HT1080 (cell line): ENCODE measurements at places on chromosomes 16 and 17. TPM values are rescaled to one million over a fixed set of nuclear protein-coding genes. Genes with fewer than 3 reads are reported as not detected.

The FAM222B gene
- total RNA-seq = 4.4 and 11.9 TPM in 2 replicates

The HOXB9 gene
- 25.1 and 31.4 TPM in 2 replicates for total RNA-seq

The SPEM3 gene
- not detected in 2 replicates for total RNA-seq

The XYLT1 gene
- total RNA-seq = 0.23 and 0.80 TPM in 2 replicates

The EVI2B gene
- 0.47 and 0.64 TPM in 2 replicates for total RNA-seq

The SLC12A3 gene
- not detected in 2 replicates for total RNA-seq

The CDRT4 gene
- total RNA-seq = 0.53 TPM in 1 of 2 replicates, not detected in the other

The KRT31 gene
- total RNA-seq = not detected in 2 replicates

The OR2C1 gene
- total RNA-seq = not detected in 2 replicates

GRCh38 chr17:16948587-16949376 is 23.1 kb downstream of the TNFRSF13B start:
- peak; percentile 48 for DNase-seq

DNA sequence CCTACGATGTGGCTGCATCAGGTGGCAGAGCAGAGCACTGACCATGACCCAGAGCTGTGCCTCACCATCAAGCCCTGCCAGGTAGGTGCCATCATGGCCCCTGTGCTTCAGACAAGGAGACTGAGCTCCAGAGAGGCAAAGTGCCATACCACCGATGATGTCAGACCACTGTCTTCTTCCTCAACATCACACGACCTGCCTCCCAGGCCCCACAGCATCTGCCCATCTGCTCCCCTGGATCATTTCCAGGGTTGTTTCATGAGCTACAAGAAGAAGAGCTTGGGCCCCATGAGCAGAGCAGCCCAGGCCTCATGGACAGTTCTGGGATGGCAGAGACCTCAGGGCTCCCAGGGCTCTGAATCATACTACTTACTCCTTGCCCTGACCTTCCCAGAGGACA is 9.9 kb downstream of the XYLT1 start:
- DNase-seq = no peak

- no peak for DNase-seq
Observed at GRCh38 chr17:63040816-63041215, 74.8 kb downstream of the TANC2 start.

- DNase-seq = no peak
Observed at GRCh38 chr17:29205047-29205446, 24.8 kb upstream of the MYO18A start.

DNA sequence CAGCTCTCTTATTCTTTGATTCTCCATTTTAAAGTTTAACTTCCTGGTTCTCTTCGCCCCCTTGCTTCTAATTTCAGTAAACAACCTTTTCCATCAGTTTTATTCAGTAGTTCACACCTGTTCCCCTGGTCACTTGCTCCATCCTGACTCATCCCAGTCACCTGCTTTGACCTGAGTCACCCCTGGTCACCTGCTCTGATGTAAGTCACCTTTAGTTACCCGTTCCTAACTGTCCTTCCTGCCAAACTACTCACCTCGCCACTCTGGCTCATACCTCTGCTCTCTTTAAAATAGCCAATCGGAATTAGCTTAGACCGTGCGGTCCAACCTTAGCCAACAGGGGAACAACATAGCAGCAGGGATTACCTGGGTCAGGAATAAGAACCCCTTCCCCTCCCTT is 4.7 kb upstream of the NLRC5 start:
- no peak for DNase-seq

- DNase-seq = no peak
Observed at GRCh38 chr16:85978291-85978775, 79.4 kb downstream of the IRF8 start.

- DNase-seq = no peak
Observed at GRCh38 chr16:53840456-53840855, 136.5 kb downstream of the FTO start.

- peak; percentile 39 for DNase-seq
Observed at GRCh38 chr17:61837175-61838051, 25.9 kb downstream of the BRIP1 start.

- peak; percentile 39 for DNase-seq
Observed at GRCh38 chr16:70604407-70605282, 41.7 kb upstream of the IL34 start.

DNA sequence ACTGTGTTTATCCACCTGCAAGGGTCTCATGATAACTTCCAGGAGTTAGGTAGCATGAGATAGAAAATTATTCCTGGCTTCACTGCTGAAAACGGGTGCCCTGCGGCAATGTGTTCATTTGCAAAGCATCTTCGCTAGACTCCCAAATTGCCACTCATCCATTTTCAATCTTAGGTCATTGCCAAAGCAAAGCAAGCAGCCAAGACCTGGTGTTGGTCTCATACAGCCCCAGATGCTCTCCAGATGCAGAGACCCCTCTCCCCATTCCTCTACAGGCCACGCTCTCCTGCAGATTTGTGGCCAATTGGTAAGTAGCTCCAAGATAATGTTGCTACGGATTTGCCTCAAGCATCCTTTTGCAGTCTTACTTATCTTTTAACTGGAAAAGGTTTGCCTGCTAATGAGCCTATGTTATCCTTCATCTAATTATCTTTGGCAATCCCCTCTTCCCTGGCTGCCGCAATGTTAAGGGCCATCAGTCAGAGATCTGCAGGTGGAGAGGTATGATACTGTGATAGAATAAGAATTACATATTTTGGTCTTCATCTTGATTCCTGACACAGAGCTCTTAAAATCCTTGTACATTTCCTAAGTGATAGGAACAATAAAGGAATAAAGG is 222.0 kb downstream of the SLC39A11 start:
- no peak for DNase-seq

DNA sequence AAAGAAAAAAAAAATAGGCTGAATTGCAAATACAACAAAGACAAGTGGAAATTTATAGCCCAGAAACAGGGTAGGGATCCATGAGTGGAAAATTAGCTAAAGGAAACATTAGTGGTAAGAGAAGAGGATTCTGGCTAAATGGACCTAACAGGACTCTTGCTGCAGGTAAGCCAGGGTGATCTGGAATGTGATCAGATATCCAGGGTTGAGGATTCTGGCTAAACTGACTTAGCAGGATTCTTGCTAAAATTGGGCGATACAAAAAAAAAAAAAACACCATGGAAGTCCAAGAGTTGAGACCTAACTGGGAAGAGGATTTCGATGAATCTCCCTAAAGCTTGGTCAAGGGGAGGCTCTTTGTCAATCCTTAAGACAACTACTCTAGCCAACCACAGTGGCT is 61.7 kb upstream of the ATF7IP2 start:
- no peak for DNase-seq

DNA sequence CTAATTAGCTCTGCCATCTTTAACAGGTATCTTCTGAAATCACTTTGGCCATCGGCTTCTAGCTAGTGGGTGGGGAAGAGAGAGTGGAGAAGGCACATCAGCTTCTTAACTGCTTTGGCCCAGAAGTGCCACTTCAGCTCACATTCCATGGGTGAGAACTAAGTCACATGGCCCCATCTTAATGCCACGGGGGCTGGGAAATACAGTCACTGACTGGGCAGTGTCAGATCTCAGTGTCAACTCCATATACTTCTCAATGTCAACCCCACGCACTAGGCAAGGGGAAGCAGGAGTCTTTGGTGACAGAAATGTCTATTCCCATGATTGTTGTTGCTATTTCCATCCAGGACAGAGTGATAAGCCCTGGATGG is 29.4 kb downstream of the CCR7 start:
- no peak for DNase-seq

DNA sequence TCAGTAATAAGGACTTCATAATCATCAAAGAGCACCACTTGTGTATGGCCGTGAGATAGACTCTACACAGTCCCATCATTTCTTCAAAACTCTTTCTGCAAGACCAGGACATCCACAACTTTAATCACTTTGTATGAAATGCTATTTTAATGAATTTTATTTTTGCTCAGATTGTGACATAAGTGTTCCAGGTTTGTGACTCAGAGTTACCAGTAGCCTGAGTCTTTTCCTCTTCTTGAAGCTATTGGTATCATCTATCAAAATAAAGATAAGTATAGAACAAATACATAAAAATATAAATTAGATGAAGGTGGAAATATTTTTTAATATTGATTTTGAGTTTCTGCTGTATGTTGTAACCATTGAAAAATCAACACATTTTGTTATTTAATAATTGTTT is 16.6 kb upstream of the VWA3A start:
- no peak for DNase-seq

GRCh38 chr17:74785981-74786360 is 9.8 kb upstream of the NAT9 start:
- no peak for DNase-seq

GRCh38 chr16:28543072-28543471 is 4.3 kb upstream of the NUPR1 start:
- DNase-seq = no peak

DNA sequence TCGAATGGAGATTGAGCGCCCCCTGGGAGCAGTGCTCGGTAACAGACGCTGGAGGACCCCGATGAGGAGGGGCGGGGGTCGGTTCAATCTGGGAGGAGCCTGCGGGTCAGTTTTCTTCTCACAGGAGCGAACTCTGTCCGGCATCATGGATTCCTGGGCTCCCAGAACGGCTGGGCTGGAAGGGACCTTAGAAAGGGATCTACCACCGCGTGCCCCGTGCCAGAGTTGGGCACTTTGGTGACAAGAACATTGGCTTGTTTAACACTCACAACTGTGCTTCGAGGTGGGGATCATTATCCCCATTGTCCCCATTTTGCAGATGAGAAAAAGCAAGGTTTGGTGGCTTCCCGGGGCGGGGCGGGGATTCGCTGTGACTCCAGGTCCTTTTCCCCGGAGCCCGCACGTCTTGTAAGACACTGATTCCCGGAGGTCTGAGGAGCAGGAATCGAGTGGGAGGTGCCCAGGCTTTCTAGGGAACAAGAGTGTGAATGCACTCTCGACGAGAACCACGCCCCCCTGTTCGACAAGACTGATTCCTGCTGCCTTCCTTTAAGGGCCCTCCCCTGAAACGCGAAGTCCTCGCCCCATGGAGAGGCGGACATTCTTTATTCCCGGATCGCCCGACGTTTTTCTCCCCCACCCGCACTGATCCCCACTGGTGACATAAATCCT is 1.5 kb upstream of the FBXL19 start:
- DNase-seq = peak; percentile 71

DNA sequence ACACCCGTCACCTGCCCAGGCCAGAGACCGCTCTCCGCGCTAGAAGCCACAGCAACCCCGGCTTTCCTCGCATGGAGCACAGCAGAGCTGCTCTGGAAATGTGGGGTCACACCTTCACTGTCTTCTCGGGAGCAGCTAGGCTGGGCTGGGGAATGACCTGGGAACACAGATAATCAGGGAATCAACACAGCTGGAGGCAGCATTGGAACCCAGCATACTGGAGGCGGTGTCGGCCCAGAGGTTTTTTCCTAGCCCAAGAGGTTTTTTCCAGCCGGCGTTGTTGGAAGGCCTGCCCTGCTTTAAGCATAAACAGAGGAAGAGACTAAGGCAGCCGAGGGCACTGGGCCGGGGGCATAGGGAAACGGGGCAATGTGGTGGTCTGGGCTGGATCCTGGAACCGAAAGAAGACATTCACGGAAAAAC is 791 bp upstream of the PLD6 start:
- DNase-seq = no peak

DNA sequence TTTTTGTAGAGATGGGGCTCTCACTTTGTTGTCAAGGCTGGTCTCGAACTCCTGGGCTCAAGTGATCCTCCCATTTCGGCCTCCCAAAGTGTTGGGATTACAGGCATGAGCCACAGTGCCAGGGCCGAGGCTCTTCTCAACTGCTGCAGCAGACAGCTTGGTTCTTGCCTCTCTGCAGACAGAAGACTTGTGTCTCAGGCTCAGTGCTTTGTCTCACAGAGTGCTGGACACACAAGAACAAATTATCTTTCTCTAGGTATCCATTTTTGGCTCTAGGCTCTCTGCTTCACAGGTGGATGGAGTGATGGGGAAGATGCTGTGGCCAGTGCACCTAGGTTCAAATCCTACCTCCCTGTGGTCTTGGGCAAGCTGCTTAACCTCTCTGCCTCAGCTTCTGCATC is 80.8 kb upstream of the RNU2-1 start:
- peak; percentile 38 for DNase-seq

- DNase-seq = peak; percentile 84
Observed at GRCh38 chr17:58658804-58659713, 32.8 kb downstream of the TEX14 start.

DNA sequence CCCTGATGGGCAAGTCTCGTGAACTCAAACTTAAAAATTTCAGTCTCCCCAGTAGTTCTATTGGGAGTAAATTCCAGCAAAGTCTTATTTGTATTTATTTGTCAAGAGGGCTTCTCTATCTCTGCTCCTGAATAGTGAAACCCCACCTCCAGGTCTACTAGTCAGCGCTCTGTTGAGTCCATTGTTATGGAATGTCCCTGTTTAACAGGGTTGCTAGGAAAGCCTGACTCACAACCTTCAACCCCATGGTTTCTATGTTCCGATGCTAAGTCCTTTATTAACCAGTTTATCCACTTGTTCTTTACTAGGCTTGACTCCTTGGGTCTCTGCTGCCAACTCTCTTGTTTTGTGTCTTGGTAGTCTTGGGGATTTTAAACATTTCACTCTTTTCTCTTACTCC is 250.7 kb upstream of the MYOCD start:
- peak; percentile 8 for DNase-seq

GRCh38 chr17:17001076-17001777 is 29.3 kb upstream of the TNFRSF13B start:
- no peak for DNase-seq

GRCh38 chr17:31072186-31072585 is 22.6 kb upstream of the NF1 start:
- no peak for DNase-seq

DNA sequence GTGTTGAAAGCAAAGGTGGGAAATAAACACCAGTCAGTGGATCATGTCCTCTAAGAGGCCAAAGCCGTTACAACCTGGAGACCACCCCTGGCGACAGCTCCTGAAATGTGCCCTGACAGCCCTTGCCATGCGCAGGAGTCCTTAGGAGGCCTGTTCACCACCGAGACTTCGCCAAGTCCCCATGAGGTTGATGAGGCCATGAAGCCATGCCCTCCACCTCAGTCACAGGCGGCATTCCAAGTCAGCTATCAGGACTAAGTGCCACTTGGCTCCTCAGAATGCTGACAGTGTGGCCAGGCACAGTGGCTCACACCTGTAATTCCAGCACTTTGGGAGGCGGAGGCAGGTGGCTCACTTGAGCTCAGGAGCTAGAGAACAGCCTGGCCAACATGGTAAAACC is 27.1 kb downstream of the ADAM11 start:
- DNase-seq = no peak

- DNase-seq = peak; percentile 99
Observed at GRCh38 chr16:57628008-57628781, at the start of gene ADGRG1. Gene ADGRG1, plus strand, starts transcription at chr16:57628630. Its CDS starts 21,658 bp downstream, at chr16:57650288.

DNA sequence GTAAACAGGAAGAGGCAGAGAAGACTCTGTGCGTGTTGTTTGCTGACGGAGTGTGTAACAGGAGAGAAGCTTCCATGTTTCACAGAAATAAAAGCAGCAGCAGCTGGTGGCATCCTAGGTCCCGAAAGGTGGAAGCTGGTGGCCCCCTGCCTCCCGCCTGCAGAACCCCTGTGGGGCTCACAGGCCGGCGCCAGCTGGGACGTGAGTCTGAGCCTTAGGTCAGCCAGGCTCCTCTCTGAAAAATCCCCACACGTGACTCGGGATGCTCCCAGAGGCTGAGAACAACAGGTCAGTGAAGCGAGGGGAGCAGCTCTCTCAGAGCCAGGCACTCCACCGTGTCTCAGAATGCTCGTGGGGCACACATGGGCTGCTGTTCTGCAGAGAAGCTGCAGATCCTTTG is 27.4 kb downstream of the TMEM204 start:
- no peak for DNase-seq
